ENCODE measurements at places on chromosomes 13 and 19.

DNA sequence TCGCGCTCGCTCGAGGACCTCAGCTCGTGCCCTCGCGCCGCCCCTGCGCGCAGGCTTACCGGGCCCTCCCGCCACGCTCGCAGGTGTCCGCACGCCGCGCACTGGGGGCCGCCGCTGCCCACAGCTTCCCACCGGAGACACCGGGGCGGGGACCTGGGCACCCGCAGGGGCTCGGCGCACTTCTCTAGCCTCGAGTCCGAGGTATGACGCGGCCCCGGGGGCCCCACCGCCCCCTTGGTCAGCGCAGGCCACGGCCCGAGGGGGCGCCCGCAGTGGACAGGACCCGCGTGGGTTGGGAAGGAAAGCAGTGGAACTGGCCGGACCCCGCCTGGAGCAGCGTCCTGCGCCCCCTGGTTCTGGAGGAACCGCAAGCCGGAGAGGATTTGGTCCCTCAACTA, 2.1 kb upstream of the GRWD1 start:
- no peak for DNase-seq

- DNase-seq: no peak
Observed at GRCh38 chr19:45097776-45098520, 5.0 kb downstream of the PPP1R37 start.

- no peak for DNase-seq
Observed at GRCh38 chr13:30648522-30649012, 30.8 kb downstream of the USPL1 start.

DNA sequence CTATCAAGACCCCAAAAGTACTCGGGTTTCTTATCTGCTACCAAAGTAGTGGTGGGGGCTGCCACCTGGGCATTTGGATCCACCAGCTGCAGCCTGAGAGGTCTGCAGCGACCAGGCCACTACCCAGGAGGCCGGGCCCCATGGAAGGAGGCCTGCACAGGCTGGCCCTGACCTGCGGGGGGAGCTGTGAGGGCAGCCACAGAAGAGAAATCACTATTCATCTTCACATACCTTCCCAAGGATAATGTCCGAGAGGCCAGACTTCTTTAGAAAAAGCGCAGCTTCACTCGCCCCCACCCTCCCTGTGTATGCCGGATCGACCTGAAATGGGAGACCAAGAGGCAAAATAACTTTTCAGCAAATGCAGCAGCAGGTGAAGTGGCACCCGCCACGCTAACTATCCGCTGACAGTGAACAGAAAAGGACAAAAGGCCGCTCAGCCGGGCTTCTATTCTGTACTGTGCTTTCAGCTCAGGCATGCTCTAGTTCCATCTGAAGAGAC, 30.1 kb downstream of the EPS15L1 start:
- DNase-seq: no peak

GRCh38 chr19:6470173-6470572, 6.1 kb downstream of the CRB3 start:
- no peak for DNase-seq

DNA sequence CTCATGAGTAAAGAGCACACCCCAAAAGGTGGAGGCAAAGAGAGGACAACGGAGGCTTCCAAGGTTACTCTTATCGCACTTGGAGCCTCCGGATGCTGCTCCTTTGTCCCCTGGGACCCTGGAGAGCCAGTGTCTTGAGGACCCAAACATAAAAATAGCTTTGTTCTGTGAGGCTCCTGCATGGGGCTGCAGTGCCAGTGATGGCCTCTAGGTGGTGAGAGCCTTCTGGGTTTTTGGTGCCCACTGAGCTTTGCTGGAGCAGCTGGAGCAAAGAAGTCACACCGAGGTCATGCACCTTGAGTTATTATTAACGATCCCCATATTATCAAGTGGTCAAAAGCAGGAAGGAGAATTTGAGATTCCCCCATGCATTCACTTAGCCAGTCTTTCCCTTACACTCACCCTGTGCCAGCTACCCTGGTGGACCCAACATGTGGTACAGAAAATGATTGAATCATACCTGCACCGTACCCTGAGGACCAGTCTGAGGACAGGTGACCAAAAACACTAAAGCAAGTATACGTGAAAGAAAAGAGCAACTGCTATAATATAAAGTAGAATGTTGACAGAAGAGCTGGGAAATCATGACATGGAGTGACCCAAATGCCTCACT, 41.5 kb downstream of the ZNF682 start:
- peak; percentile 10 for DNase-seq

GRCh38 chr19:2724148-2724557, 3.0 kb upstream of the DIRAS1 start:
- DNase-seq: no peak

DNA sequence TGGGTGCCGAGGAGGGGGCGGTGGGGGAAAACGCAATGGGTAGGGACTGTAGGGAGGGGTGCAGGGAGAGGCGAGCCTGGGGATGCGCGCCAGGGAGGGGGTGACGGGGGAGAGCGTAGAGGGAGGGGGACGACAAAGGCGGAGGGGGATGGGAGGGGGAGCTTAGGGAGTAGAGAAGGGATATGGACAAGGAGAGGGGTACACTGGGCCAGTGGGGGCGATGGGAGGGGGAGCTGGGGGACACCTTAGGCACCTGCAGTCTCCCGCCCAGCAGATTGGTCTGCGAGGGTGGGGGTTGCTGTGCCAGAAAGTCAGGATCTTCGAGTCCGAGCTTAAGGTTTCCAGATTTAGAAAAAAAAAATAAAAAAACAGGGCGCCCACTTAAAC, 15.7 kb downstream of the CCDC124 start:
- no peak for DNase-seq

DNA sequence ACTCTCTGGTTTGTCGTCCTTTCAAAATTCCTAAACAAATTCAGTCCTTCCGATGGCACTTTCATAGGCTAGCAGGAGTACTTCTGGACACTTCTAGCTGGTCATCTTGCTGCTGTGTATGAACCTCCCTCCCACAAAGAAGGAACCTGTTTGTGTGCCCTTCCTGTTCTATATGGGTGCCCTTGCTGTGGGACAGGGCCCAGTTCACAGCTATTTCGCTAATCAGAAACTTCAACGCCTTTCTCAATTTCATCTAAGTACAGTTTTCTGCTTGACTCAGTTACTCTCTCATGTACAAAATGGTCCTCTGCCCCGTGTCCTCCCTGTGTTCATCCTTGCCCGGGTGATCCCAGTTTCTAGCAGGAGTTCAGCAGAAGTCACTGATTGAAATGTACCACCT, 96.1 kb downstream of the STARD13 start:
- DNase-seq: no peak

DNA sequence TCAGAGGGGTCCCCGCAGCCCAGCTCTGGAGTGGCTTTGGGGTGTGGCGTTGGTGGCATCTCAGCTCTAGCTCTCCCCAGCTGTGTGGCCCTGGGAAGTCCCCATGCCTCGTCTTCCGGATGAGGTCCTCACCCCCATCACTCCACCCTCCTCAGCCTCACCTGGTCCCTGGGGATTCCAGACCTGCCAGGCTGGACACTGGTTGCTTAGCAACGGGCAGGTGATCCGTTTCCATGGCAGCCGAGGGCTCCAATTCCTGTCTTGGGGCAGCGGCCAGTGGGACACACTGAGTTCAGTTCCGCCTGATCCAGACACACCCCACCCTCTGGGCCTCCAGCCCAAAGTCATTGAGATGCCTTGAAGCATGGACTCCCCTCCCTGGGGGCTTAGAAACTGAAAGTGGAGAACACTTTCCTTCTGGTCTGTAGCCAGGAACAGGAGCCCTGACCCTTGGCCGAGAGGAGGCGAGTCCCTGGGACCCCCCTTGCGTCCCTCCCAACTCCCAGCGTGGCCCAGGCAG, 7.7 kb upstream of the MISP start:
- DNase-seq: no peak

DNA sequence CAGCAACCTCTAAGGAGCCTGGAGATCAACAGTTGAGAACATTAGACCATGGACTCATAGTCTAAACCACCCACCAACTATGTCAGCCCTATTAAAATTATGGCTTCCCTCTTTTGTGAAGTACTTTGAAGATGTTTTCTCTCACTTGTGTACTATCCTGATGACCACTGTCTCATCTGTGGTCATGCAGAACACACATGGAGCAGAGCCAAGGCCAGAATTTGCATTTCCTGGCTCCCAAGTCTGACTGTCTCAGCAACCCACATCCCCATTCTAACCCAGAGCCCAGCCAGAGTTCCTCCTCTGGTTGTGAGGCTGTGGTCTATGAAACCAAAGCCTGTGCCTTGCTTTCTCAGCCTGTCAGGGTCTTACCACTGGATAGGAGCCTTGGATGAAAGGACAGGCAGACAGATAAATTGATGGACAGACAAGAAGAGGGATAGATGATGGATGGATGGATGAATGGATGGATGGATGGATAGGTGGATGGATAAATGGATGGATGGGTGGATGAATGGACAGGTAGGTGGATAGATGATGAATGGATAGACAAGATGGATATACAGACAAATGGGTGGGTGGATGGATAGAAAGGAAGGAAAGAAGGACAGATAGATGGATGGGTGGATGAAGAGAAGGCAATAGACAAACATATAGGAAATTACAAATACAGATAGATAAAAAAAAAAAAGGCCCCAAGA, 35.4 kb downstream of the ZNF557 start:
- no peak for DNase-seq

DNA sequence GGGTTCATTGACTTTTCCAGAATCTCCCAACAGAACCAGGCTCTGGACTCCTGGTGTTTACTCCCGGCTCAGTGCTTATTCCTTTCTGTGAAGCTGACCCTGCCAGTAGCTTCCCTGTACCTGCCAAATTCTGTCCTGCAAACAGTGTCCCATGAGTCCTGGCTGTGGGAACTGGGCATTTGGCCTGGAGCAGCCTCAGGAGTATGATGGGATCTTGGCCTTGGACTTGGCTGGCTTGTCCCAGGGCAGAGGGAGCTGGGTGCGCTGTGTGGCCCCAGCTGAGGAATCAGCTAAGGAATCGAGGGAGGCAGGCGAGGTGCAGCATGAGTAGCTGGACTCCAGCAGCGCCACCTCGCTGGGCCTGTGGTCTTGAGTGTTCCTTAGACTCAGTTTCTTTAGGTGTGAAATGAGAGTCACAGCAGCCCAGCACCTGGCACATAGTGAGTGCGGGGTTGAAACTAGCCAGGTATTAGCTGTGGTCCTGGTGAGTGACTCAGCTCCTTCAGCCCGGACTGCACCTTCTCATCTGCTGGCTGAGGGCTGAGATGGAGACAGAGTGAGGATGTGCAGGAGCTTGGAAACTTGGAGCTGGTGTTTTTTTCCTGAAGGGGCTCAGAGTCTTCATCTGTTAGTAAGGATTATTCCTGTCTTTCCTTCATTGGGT, 10.4 kb downstream of the CLASRP start:
- no peak for DNase-seq

- no peak for DNase-seq
Observed at GRCh38 chr13:49657241-49657641, 28.9 kb downstream of the ARL11 start.

GRCh38 chr19:45234089-45234869, 10.9 kb downstream of the EXOC3L2 start:
- no peak for DNase-seq

GRCh38 chr19:42064432-42064831, 5.6 kb downstream of the GRIK5 start:
- no peak for DNase-seq

DNA sequence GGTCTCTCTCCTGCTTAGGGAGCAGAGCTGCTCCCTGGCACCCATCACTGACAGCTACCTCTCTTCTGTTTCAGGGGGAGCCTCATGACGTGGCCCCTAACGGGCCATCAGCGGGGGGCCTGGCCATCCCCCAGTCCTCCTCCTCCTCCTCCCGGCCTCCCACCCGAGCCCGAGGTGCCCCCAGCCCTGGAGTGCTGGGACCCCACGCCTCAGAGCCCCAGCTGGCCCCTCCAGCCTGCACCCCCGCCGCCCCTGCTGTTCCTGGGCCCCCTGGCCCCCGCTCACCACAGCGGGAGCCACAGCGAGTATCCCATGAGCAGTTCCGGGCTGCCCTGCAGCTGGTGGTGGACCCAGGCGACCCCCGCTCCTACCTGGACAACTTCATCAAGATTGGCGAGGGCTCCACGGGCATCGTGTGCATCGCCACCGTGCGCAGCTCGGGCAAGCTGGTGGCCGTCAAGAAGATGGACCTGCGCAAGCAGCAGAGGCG, 23.2 kb upstream of the NCCRP1 start:
- no peak for DNase-seq

- DNase-seq: no peak
Observed at GRCh38 chr13:84487752-84488151, 605.5 kb upstream of the SLITRK1 start.

- no peak for DNase-seq
Observed at GRCh38 chr19:7879836-7880235, 5.6 kb upstream of the PRR36 start.

- no peak for DNase-seq
Observed at GRCh38 chr13:49481788-49482187, 14.0 kb upstream of the PHF11 start.

DNA sequence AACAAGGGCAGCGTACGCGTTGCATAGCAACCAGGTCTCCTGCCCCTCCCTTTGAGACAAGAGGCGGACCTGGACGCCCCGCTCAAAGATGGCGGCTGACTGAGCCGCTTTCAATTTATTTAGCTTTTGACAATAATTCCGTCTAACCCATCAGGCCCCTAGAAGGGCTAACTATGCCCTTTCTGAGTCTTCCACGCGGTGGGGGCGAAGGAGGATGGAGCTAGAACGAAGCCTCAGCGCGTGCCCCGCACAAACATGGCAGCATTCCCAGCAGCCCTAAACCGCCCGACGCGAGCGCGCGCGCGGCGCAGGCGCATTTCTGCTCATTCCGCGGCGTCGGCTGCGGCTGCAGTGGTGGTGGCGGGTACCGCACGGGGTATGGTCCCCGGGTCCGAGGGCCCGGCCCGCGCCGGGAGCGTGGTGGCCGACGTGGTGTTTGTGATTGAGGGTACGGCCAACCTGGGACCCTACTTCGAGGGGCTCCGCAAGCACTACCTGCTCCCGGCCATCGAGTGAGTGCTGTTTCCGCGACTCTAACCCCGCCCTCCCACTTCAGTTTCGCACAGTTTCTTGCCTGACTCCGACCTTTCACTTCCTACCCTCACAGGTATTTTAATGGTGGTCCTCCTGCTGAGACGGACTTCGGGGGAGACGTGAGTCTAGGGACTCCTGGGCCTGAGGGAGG, at the start of gene MED25:
Gene MED25, plus strand, starts transcription at position 326 of the 685 bp plus-strand sequence. Its CDS starts 53 bp downstream, at position 379.
- DNase-seq: peak; percentile 85

DNA sequence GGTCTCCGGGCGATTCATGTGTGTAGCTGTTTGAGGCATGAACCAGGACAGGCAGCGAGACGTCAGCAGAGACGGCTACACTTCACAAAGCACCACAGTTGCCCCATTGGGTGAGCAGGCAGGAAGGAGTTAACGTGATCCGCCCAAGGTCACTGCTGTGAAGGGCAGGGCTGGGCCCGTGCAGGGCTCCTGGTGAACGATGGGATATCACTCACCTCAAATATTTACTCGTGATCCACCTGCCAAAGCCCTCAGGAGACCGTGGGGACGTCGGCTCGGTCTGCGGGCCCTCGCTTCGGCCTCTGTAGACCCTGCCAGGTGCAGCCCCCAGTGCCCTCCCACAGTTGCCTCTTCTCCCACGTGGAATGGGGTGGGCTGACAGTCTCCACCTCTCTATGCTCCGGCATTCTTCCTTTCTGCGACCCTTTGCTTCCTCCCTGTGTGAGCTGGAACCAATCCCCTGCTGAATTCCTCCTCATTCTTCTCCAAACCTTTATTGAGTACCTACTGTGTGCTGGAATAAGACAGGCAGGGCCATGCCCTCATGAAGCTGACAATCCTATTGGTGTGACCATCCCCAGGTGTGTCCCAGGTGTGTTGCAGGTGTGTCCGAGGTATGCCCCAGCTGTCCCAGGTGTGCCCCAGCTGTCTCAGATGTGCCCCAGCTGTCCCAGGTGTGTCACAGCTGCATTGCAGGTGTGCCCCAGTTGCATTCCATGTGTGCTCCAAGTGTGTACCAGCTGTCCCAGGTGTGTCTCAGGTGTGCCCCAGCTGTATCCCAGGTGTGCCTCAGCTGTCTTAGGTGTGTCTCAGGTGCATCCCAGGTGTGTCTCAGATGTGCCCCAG, 2.0 kb upstream of the GRK1 start:
- DNase-seq: no peak
